Stimulated activated CD8-positive, alpha-beta memory T cell treated with anti-CD3 and anti-CD28 coated beads, Interleukin-7, amount 100 ng/mL, for 24 hours (primary cell): ENCODE measurements at places on chromosomes 6 and 20.

DNA sequence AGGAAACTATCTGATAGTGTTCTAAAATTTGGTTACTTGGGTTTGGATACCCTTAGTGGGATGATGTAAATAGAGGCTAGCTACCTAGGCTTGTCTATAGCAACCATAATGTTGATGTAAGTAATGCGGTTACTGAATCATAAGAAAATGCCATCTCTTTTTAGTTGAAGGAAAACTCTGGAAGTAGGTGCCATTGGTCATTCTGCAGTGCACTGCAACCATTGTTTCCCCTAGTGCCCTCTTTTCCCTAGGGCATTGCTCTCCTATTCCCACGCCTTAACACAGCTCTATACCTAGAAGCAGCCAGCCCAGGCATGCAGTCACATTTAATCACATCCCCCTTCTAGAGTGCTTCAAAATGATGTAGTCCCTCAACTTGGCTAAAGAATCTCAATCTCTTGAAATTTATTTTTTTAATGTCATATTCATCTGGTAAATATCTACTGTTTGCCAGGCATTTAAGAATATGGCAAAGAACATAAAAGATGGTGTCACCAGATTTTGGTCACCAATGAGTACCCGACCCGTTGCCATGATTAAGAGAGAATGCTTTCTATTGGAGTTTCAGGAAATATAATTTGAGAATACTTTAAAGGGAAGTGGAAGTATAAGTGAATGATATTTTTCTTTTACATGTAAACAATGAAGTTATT, 10.4 kb downstream of the LOC128125822 start:
- DNase-seq, result no peak

DNA sequence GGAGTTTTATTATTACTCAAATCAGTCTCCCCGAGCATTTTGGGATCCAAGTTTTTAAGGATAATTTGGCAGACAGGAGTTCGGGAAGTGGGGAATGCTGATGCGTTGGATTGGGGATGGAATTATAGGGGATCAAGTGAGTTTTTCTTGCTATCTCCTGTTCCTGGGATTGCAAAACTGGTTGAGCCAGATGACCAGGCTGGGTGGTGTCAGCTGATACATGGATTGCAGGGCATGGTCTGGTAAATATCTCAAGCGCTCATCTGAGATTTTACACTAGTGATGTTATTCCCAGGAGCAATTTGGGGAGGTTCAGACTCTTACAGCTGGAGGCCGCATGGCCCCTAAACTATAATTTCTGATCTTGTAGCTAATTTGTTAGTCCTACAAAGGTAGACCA, 54.7 kb downstream of the ENPP1 start:
- DNase-seq, result no peak

DNA sequence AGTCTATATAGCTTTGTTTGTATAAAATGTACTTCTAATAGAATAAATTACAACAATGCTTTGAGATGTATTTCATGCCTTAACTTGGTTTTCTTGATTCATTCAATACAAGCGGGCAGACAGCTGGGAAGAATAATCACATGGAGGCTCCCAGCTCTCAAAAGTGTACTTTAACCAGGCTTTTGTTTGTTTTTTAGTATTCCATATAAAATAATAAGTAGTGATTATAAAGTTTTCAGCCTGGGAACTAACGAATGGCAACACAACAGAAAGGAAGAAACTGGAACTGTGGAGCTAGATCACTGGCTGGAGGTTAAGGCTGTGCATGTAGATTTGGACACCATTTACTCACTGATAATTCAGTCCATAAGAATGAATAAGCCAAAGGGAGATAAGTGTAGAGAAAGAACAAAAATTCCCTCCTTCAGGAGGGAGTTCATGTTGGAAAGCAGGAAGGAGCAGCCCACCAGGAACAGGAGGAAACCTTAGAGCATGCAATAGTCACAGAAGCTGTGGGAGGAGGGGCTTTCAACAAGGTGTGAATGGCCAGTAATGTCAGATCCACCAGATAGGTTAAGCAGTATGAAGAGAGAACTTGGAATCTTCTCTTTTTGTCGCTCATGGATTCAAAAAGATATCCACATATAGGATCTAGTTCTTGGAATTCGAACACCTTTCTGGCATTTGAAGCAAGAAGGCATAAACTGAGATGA, 41.2 kb upstream of the SLC35D3 start:
- DNase-seq, result no peak

DNA sequence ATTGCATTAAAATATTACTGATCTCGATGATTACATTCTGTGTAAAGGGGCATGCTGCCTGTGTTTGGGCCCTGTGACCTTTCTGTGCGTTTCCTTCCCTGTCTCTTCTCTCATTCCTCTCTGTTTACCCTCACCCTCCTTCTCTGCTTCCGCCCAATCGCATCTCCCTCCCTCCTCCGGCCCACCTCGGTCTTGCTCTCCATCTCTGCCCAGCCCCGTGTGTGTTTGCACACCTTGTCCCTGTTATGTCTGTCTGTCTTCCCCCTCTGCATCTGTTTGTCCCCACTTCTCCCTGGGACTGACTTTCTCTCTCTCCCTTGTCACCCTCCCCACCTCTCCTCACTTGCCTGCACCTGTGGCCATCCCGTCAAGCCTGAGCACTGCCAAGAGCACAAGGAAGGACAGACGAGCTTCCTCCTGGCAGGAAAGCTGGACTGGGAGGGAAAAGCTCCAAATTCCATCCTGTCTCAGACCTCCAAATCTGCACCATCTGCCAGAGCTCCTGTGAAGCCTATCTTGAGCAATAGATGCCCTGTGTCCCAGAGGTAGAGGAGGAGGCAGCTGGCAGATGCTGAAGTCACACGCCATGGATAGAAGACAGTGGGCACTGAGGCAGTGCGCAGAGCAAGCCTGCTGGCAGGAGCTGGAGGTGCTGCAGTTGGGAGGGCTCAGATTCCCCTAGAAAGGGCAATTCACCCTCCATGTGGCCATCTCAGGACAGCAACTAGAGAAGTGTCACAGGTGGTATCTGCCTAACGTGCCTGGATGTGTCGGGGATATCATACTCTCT, 172.3 kb downstream of the PTPRT start:
- no peak for DNase-seq

DNA sequence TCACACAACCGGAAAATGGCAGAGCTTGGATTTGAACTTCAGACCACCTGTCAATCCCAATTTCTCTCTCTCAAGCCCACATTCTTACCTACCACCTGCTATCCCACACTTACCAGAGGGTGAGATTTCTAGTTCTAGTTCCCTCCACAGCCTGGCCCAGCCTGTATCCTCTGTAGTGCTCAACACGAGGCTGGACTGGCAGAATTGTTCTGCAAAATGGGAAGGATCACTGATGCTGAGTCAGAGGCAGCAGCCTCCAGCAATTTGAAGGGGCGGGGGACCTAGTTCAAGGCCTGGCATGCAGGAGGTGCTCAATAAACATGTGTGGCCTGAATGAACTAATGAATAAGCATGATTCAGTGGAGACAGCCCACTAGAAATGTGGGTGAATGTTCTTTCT, 53.6 kb upstream of the TTPAL start:
- DNase-seq, result no peak

DNA sequence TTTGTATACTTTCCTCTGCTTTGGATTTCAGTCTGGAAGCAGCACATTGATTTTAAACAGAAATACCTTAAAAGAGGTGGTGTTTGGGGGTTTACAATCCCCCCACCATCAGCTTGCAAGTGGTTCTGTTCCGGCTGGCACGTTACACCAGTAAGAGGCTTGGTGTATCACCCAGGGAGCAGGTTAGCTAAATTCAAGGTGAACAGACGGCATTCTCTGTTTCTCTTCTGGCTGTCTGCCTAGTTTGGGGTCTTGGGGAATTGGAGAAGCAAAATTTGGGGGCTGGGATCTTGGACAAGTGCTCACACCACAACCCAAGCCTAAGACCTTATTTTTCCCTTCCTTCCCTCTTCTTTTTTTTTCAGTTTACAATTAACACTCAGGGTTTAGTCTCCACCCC, 7.5 kb upstream of the APCDD1L start:
- DNase-seq, result no peak

GRCh38 chr20:1688886-1689538, 31.4 kb upstream of the SIRPG start:
- DNase-seq, result no peak

GRCh38 chr6:170231293-170232185, 59.3 kb downstream of the DLL1 start:
- no peak for DNase-seq

DNA sequence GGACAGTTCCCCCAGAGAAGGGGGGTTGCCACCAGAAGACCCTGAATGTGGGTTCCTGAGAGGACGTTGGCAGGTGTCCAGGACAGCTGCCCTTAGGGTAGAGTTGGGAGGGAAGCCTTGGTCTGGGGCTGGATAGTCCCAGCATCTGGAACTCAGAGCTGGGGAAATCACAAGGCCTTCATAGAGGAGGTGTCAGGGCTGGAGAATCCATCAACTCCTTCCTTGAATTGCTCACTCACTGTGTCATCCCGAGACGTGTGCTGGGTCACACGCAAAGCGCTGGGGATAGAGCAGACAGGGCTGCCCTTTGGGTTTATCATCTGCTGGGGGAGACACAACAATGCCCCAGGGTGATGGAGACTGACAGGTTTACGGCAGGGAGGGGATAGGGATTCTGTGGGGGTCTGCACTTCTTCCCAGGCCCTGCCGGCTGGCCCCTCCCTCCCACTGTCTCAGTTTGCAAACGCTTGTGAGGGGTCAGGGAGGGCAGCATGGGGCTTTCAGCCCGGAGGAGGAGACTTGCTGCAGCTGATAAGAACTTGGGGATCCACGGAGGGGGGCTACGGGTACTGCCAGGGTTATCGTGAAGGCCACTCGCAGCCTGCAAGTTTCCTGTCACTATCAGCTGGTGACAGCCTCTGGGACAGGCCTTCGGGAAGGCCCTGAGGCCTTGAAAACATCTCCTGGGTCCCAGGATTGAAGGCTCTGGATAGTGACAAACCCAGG, 18.6 kb downstream of the RBM38 start:
- no peak for DNase-seq

DNA sequence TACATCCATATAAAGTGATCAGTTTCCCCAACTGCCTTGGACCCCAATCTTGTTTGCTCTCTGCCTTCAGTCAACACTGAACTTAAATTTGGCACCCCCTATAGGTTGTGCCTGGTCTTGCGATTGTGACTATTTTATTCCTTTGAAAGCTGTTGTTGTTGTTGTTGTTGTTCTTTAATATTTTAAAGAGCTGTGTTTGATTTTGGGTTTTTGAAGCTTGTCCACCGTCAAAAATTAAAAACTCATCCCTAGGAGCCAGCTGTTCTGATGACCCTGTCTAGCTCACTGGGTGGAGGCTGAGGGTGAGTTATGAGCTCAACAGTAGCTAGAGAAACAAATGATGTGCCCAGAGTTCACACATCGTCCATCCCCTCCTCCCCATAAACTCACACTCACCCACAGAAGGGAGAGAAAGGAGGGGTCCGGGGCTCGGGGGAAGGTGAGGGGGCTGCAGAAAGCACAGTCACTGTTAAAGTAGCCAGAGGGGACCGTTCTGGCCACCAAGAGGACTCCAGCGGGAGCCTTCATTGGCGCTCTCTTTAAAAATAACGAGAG, 4.0 kb downstream of the SIM1 start:
- no peak for DNase-seq

DNA sequence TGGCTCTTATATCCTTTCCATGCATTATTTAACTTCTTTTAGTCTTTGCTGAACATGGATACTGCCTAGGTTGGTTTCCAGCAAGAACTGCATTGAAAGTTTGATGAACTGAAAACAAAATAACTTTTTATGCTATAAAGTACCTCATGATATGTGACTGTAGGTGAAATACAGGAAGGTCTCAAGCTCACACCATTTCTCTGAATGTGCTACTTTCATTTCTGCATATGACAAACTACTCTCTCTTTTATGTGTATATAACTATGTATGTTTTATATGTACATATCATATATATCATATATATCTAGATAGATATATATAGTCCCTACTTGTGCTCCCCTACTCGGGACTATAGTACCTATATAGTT, 65.9 kb downstream of the AIG1 start:
- DNase-seq, result no peak

- no peak for DNase-seq
Observed at GRCh38 chr6:37381579-37381978, 27.8 kb downstream of the RNF8 start.

DNA sequence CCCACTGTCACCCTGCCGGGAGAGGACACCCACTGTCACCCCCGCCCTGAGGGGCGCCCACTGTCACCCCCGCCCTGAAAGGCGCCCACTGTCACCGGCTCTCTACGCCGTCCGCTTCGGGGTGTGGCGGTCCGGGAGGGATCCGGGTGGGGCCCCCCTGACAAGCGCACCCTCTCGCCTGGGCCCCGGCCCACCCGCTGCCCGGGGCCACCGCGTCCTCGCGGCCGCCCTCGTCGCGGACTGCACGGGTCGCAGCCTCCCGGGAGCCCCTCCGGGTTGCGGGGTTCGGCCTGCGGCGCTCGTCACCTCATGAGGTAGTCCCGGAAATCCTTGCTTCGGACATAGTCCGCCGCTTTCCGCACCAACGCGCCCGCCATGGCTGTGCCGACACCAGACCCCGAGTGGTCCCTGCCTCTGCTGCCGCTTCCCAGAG, 224 bp downstream of the MPC1 start:
- DNase-seq, result no peak

- no peak for DNase-seq
Observed at GRCh38 chr6:14040042-14040441, 77.5 kb upstream of the CD83 start.

DNA sequence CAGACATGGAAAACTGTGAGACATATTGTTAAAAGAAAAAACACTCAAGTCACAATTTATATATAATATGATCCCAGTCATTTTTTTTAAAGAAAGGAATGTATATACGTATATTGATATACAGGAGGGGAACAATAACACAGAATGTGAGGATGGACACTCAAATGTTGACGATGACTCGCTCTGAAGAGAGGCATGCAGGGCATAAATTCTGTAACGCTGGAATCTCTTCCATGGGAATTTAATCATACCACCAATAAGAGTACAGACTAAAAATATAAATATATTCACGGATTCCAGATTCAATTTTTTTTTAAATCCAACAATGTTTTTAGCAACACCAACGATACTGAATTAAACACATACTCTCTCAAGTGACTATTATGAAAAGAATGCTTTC, 106.9 kb upstream of the CCDC28A start:
- DNase-seq, result no peak

DNA sequence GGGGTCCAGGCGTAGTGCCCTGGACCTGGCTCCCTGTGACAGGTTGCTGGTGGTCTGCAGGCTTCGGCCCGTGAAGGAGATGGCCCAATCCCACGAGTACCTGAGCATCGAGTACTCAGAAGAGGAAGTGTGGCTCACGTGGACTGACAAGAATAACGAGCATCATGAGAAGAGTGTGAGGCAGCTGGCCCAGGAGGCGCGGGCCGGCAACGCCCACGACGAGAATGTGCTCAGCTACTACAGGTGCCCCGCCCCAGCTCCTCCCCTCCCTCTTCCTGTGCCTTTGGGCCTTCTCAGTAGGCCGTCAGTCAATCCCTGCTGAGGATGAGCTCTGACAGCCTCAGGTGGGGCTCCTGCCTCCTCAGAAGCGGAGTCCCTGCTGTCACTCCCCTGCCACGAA, 42.6 kb downstream of the UQCC2 start:
- no peak for DNase-seq

DNA sequence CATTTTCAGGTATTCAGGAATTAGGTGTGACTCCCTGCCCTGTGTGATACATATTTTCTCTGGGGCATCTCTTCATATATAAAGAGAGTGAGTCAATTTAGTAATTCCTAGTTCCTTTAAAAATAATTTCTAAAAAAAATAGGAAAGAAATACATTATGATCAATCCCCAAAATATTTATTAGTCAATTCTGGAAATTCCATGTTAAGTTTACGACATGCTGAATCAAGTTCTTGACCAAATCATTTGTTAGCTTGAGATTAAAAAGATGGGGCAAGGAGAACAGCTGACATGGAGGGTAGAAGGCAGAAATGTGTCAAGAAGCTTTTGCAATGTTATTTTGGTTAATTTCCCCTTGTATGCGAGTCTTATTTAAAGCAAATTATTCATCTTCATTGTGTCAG, 22.7 kb upstream of the PRDM1 start:
- no peak for DNase-seq
